NAMALWA (cell line): ENCODE measurements at places on chromosomes 11 and 22.

- no peak for DNase-seq
Measured at GRCh38 chr11:94133752-94134151, 5.1 kb downstream of the PANX1 start.

GRCh38 chr11:12914400-12914912 lies 94.7 kb upstream of the RASSF10 start:
- peak; percentile 41 for DNase-seq

- DNase-seq = peak; percentile 76
Measured at GRCh38 chr22:38069372-38070249, 12.4 kb downstream of the PICK1 start.

GRCh38 chr11:131370090-131370751 lies at the start of gene NTM:
TSS of gene NTM (plus strand) at chr11:131370615.
- DNase-seq = no peak

DNA sequence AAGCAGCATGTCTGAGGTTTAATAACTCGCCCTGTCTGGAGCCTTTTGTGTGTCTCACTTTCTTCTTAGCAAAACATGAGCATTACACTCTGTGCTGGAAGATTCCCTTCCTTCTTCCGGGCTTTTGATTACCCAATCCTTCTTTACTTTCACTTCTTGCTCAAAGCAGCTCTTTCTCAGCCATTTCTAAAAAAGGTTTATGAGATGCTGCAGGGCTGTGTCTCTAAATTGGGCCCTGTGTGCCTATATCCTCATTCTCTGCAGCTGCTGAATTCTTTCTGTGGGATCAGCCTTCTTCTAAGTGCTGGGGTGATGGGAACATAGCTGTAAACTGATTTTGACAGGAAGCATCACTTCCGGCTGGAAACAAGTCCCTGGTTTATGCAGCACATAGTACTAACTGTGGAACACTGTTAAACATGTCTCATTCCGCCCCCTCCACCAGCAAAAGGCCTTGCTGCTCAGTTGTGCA lies 71.8 kb downstream of the PIWIL4 start:
- DNase-seq = peak; percentile 27

- DNase-seq = no peak
Measured at GRCh38 chr11:77407613-77408012, 66.3 kb downstream of the PAK1 start.

- no peak for DNase-seq
Measured at GRCh38 chr11:96197103-96197502, 145.9 kb downstream of the MAML2 start.

DNA sequence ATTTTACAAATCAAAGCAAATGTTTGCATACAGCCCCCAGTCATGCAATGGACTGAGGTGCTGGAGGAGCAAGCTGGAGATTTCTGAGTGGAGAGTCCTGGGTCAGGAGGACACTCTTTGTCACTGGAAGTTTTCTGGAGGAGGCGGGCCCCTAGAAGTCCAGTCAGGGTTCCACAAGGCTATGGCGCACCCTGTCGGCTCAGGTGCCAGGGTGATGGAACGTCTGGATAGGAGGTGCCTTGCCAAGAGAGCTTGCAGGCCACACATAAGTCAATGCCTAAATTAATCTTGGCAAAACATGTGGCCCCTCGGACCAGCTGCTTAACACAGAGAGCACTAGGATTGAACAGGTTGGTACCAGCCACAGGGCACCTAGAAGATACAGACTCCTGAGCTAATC lies 174.7 kb upstream of the CADM1 start:
- no peak for DNase-seq

GRCh38 chr11:91902312-91902711 lies 322.3 kb upstream of the FAT3 start:
- no peak for DNase-seq
